ENCODE measurements at places on chromosomes 1 and 21.

GRCh38 chr1:60978421-60979357 is 103.7 kb upstream of the NFIA start:
- DNase-seq: peak; percentile 55

- DNase-seq: no peak
These were observed 16.2 kb upstream of the CR1L start for GRCh38 chr1:207628776-207629175.

GRCh38 chr1:85025940-85026339 is 22.4 kb downstream of the MCOLN3 start:
- DNase-seq: no peak

DNA sequence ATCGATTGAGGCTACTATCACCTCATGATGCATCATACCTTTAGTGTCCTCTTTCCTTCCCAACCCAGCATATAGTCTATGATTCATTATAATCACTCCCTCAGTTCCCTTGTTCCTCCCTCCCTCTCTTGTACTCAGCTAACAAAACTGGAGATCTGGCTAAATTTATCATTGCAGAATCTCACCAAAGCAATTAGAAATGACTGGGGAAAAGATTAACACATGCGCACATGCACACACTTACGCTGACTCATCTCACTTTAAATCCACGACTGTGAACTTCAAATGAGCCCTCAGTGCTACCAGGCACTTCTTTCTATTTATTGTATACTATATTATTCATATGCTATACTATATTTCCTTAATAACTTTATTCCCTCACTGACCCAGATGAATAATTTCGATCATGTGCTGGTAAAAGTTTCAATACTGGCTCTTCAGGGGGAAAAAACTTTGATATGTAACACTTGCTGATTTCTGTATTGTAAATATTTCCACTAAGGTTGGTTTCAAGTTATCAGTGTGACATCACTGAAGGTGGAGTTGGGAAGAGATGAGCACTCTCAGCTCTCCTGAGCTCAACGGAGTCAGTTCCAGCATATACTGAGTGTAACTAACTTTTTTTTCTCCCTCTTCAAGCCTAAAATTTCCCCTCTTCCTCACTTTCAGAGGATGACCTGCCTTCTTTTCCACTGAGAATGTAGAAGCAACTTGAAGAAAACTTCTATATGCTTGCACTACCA is 613.7 kb upstream of the B3GALT2 start:
- DNase-seq: no peak

DNA sequence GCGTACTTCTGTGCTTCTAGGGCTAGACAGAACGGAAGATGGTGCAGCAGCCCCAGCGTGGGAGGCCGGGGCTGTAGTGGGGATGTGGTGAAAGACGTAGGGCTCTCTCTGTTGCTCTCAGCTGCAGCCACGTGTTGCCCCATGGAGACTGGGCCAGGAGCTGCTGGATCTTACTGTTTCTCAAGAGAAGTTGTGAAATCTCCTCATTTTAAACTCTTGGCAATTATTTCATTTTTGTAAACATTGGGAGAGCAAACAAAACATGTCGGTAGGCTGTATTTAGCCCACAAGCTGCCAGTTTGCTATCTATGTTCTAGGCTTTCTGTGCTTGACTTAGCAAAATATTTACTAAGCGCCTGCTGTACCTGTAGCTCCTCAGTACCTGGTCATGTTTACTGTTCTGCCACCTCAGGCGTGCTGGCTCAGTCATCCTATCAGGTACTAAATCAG is 15.9 kb upstream of the ELOA start:
- peak; percentile 51 for DNase-seq
